ENCODE measurements at places on chromosomes 6 and 20.

DNA sequence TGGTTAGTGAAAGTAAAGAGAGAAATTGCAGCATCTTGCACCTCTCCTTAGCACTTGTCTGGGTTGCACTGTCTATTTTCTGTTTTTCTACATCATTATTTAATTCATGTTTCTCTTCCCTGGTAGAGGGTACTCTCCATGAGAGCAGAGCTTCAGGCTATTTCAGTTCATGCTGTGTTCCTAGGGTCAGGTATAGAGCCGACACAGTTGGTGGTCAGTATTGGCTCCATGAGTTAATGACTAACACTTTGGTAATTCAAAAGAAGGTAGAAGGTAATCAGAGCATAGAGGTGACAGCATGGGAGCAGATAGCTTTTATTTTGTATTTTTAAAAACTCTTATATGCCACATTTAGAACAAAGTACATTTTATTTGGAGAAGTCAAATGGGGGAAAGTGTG is 42.7 kb downstream of the RIMS1 start:
- no peak for DNase-seq

DNA sequence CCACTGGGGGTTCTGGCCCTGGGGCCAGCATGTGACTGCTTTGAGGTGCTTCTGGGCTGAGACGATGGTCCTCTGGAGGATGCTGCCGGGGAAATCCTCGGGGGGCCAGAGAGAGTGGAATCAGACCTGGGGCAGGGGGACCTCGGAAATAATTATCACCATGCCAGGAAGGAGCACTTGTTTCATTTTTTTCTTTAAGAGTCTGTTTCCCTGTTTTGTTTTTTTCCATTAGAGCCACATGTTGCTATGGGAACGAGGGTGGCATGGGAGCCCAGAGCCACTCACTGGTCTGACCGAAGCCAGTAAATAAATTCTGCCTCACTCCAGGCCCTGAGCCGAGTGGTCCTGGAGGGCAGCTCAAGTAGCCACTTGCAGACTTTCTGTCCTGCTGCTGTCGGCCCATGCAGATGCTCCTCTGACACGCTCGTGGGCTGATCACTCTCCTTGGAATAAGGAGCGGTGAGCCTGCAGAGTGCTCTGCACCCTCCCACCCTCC is 365.1 kb downstream of the ZFAND3 start:
- no peak for DNase-seq

DNA sequence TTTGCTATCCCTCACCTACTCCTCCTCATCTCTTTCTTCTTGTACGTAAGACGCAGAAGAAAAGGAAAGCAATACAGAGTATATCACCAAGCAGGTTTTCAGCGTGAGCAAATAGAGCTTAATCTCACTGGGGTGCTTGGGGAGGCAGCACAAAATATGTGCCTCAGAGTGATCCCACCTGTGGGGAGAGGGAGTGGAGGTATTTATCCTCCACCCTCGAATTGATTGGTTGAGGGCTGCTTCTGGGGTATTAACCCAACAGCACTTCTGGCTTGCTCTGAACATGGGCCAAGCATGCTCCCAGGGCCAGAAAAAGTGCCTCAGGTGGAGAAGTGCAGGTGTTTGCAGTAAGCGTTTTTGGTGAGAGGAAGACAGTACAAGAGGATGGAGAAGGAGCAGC is 78.5 kb upstream of the EYA2 start:
- DNase-seq: no peak

DNA sequence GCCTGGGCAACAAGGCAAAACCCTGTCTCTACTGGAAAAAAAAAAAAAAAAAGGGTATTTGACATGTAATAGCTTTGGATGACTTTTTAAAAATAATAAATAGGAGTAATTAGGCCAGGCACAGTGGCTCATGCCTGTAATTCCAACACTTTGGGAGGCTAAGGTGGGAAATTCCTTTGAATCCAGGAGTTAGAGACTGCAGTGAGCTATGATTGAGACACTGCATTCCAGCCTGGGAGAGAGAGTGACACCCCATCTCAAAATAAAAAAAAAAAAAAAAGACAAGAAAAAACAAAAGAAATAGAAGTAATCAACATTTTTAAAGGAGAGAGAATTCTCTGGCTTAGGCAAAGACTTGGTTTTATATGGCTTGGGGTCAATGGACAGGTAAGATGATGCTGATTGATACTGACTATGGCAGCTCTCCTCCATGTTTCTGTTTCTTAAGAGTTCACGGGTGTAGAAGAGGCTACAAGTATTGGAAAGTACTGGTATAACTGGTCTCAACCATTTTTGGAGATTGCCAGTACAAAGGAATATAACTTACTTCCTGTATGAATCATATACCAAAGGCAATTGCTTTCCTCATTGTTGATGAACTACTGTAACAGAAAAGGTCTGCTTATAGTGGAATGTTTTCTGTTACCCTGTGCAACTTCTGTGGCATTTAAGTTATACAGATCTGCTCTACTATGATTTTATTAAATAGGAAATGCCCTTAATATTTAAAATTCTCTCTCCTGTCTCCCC is 10.1 kb downstream of the MAP3K5 start:
- DNase-seq: no peak

- no peak for DNase-seq
Measured at GRCh38 chr6:37389857-37390256, 36.1 kb downstream of the RNF8 start.

GRCh38 chr6:5455142-5455541 is 193.8 kb downstream of the FARS2 start:
- no peak for DNase-seq

DNA sequence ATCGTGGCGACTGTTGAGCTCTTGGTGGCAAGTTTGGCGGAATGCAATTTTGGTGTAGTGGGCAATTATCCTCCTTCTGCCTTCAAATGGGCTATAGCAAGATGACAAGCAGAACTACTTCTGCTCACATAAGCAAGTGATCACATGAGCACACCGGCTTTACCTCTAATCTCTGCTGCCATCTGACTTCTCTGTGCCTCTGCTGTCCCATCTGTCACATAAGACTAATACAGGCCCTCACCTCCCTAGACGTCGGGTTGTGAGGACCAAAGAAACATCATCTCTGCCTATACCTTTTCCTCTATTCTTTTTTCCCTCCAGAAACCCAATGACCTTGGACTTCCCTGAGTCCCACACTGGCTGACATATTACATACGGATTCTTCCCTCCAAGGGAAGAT is 13.3 kb upstream of the WTAP start:
- DNase-seq: no peak

- DNase-seq: no peak
Measured at GRCh38 chr6:145206247-145206907, 528.9 kb downstream of the EPM2A start.

GRCh38 chr6:81237226-81237625 is 515.3 kb downstream of the TENT5A start:
- no peak for DNase-seq

DNA sequence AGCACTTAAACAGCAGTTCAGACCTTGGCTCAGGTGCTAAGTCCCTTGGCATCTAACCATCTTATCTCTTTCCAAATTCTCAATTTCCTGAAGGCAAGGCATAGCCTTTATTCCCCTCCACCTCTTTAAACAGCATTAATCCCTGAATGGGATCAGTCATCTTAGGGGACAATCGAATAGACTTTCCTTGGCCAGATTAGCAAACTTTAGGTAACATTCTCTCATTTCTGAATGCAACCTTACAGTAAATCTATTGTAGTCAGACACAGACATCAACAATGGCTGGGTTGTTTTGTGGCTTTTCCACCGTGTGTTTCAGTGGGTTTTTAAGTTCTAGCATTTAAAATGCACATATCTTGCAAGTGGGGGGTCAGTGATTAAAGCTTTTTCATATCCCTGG is 56.8 kb downstream of the ATP9A start:
- no peak for DNase-seq

- DNase-seq: no peak
Measured at GRCh38 chr6:53532942-53533341, 12.0 kb downstream of the GCLC start.

DNA sequence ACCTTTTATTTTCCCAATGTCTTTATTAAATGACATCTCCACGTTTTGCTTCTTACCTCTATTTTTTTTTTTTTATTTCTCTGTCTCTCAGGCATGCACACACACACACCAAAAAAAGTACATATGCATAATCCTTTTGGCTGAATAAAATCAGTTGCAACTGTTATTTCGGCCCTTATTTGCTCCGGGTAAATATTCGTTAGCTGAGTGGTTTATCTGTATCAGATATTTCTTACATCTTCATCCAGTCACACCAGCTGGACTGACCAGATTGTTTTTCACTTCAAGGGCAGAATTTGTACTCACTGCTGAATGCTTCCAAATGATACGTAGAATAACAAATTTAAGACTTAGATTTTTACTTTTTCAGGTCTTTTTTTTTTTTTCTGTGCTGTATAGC is 45.5 kb downstream of the PTPN1 start:
- no peak for DNase-seq

- DNase-seq: no peak
Measured at GRCh38 chr20:58906111-58906510, 53.6 kb downstream of the GNAS start.

- no peak for DNase-seq
Measured at GRCh38 chr6:34556493-34556892, 364 bp upstream of the SPDEF start.

- no peak for DNase-seq
Measured at GRCh38 chr20:33858666-33859065, 47.5 kb downstream of the CHMP4B start.

- no peak for DNase-seq
Measured at GRCh38 chr6:40177598-40177997, 243.3 kb upstream of the MOCS1 start.

GRCh38 chr20:8661229-8661952 is 407.5 kb upstream of the PLCB4 start:
- DNase-seq: peak; percentile 23

- no peak for DNase-seq
Measured at GRCh38 chr6:132270726-132271402, 130.4 kb downstream of the MOXD1 start.

- DNase-seq: no peak
Measured at GRCh38 chr20:46040902-46041535, 12.0 kb downstream of the SLC12A5 start.

- DNase-seq: no peak
Measured at GRCh38 chr20:31330893-31331292, 22.5 kb upstream of the DEFB116 start.

- peak; percentile 65 for DNase-seq
Measured at GRCh38 chr6:28940294-28940857, 16.6 kb upstream of the TRIM27 start.

DNA sequence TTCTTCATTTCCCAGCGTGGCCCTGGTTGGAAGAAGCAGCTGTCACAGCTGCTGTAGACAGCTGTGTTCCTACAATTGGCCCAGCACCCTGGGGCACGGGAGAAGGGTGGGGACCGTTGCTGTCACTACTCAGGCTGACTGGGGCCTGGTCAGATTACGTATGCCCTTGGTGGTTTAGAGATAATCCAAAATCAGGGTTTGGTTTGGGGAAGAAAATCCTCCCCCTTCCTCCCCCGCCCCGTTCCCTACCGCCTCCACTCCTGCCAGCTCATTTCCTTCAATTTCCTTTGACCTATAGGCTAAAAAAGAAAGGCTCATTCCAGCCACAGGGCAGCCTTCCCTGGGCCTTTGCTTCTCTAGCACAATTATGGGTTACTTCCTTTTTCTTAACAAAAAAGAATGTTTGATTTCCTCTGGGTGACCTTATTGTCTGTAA is 292.7 kb downstream of the ESR1 start:
- DNase-seq: no peak

GRCh38 chr6:151240791-151241642 is 1.2 kb downstream of the AKAP12 start:
- DNase-seq: peak; percentile 67

DNA sequence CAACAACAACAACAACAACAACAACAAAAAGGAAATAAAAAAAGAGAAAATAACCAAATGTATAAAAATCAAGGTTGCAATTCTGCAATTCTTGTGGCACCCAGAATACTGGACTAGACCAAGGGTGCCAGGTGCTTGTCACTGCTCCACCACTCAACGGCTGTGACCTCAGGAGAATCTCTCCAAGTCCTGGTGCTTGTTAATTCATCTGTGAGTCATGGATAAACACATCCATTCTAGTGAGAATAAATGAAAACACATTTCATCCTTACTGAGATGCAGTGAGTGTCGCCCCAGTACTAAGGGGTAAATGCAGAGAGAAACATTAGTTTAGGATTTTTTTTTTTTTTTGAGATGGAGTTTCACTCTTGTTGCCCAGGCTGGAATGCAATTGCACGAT is 32.0 kb downstream of the HLA-C start:
- no peak for DNase-seq

DNA sequence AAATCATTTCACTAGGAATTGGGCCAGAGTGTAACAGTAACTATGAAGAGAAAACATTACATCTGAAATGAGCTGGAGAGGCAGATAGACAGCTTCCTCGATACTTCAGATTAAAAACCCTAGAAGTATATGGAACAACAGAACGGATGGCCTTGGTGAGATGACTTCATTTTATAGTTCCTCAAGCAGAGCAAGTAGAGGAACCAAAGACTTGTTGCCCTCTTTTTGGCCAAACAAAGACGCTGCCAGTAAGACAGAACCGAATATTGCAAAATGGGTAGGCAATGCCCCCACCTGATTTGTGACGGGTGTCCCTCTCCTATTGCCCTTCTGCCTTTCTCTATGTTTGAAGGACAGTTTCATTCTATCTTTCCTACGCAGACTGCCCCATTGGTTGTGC is 53.5 kb downstream of the AGPAT4 start:
- DNase-seq: no peak

DNA sequence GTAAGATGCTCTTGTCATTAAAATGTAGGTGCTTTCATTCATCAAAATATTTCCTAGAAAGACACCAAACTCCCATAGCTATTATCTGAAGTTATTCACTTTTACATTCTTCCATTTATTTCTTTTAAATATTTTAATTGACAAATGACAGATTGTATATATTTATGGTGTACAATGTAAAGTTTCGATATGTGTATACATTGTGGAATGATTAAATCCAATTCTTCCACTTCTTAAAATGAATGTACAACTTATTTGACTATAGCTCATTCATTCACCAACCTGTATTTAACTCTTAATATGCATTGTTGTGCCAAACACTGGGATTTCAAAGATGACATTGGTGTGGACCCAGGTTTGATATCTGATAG is 41.0 kb downstream of the CCN2 start:
- no peak for DNase-seq

- DNase-seq: no peak
Measured at GRCh38 chr20:47668313-47669151, 116.7 kb downstream of the SULF2 start.

DNA sequence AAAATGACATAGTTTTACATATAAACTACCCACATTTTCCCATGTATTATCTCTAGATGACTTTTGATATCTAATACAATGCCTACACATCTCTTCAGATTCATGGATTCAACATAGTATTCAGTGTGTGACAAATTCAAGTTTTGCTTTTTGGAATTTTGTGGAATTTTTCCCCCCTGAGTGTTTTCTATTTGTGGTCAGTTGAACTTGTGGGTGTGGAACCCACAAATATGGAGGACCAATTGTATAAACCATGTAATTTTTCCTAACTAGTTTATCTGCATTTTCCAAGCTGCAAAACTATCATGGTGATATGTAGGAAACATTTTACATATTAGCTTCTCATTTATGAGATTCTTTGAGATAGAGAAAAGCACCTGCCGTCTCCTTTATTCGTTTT is 374.3 kb upstream of the SOX4 start:
- no peak for DNase-seq

- peak; percentile 64 for DNase-seq
Measured at GRCh38 chr6:30686009-30686907, at the start of gene PPP1R18. TSS of gene PPP1R18 (minus strand) at chr6:30686645. CDS start at chr6:30686018, 627 bp downstream.
